Ascending aorta (tissue), 2 donors: ENCODE measurements at places on chromosomes 7 and 10.

DNA sequence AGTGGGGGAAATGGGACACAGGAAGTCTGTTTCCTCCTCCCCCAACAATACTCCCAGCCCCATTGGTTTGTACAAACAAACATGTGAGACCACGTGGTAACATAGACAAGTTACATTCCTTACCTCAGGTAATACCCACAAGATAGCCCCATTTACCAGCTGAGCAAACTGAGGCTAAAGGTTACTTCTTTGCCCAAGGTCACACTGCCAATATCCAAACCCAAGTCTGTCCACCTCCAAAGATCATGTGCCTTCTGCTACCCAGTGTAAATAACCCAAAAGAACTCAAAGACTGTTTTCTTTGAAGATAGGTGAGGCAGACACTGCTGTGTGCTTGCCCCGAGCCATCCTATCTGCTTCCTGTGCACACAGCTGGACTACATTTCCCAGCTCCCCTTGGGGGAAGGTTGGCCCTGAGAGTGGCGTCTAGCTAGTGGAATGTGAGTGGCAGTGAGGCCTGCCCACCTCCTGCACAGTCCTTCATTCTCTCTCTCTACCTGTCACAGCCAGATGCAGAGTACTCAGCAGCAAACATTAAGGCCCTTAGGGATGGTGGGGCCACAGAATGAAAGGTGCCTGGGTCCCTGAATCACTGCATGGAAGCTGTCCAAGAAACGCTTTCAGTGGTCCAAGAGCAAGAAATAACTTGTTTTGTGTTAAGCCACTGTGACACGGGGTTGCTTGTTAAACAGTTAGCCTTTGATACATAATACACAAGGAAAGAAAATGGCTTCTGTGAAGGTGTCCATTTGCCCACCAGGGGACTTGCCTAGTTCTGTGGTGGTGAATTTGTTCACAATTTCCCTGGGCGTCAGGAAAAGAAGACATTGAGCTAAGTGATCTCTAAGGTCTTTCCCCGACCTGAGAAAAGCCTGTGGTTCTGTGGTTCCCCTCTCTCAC lies 257.7 kb upstream of the NFE2L3 start:
- no peak for DNase-seq

DNA sequence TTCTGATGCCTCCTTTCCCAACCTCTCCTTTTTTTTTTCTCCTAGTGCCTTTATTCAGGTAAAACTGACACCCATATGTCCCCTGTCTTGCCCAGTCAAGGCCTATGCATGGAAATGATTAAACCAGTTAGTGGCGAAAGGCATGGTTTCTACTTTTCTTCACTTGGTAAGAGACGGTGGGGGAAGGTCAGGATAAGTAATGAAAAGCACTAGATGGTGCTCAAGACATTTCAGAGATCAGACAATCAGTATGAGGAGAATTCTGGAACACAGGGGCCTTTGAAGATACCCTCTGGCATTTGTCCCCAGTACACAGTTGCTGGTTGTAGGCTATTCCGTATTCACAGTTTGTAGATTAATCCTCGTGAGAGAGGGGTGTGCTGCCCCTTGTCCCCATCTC lies 121.2 kb downstream of the RTKN2 start:
- DNase-seq, result no peak

DNA sequence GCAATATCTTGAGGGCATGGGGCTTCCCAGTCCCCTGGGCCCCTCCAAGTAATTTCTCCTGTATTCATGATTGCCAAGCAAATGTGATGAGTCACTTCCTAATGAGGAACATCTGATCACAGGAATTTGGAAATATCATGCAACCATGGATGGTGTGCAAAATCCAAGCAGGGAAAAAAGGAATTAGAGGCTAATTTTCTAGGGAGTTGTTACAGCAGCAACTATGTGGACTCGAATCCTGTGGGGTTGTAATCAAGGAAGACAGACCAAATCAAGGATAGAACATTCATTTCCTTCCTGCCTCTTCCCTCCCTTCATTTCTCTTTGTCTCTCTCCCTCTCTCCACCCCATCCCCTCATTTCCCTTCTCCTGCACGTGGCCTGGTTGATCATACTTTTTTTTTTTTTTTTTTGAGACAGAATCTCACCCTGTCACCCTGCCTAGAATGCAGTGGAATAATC lies 23.9 kb upstream of the AGFG2 start:
- no peak for DNase-seq

- no peak for DNase-seq
Measured at GRCh38 chr10:117351558-117351957, 23.7 kb downstream of the PDZD8 start.

- DNase-seq, result no peak
Measured at GRCh38 chr10:21015851-21016250, 118.7 kb upstream of the NEBL start.

- no peak for DNase-seq
Measured at GRCh38 chr10:78432583-78432982, 398.9 kb downstream of the RPS24 start.

DNA sequence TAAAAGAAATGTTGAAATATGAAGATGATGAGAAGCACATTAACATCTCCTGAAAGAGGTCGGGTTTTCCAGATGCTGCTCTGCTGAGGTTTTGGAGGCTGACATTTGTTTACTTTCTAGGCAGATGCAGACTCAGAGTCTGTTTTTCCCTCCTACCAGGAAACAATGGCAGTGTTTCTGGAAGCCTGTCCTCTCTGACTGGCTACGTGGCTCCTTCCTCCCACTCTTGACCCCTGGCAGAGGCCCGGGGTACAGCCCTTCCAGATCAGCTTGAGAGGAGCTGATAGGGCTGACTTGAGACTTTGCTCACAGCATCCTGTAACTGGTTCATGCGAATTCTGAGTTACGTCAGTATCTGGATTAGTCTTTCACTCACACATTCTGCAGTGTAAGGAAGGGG lies 41.1 kb upstream of the IL15RA start:
- DNase-seq, result no peak

DNA sequence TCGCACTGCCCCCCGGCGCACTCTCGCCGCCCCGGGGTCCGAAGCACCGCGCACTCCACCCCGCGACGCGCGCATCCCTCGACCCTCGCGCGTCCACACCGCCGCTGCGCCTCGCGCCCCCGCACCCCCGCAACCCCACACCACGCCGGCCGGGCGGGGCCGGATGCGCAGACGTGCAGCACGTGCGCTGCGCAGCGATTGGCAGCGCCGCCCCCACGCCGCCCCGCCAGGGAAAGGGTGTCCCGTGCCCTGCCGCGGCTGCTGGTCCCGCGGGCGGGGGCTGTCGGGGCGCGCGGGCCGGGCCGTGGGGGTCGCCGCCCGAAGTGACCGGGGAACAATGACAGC lies 53.7 kb upstream of the KDM7A start:
- no peak for DNase-seq

- no peak for DNase-seq
Measured at GRCh38 chr7:103989200-103989784, at the start of gene RELN. Gene RELN (minus strand): TSS chr7:103989658. CDS start chr7:103989356, 302 bp downstream.

- no peak for DNase-seq
Measured at GRCh38 chr10:21518641-21519396, 6.7 kb downstream of the SKIDA1 start.

DNA sequence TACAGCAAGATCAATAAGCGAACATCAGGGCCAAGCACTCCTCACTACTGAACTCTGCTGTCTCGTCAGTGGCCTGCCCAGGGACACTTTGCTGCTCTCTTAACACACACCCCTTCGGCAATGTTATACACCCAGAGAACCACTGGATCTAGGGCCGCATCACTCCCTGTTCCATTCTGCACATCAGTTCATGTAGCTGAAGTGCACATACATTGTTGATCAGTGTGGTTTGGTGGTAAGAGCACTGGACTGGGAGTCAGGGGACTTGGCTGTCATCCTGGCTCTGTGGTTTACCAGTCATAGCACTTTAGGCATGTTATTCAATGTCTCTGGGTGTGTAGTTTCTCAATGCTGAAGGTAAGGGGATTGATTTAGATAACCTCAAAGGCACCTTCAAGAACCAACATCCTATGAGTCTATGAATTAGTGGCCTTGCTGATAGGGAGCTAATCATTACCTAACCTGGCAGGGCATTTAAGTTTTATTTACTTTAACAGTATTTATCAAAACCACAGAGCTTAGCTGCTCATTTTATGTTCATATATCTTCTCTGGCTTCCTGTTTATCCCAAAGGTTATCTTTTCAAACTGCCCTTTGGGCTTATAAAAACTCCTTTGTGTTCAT lies 24.8 kb downstream of the DUSP5 start:
- no peak for DNase-seq

GRCh38 chr7:150947761-150948651 lies 30.1 kb downstream of the KCNH2 start:
- DNase-seq, result peak; percentile 53

DNA sequence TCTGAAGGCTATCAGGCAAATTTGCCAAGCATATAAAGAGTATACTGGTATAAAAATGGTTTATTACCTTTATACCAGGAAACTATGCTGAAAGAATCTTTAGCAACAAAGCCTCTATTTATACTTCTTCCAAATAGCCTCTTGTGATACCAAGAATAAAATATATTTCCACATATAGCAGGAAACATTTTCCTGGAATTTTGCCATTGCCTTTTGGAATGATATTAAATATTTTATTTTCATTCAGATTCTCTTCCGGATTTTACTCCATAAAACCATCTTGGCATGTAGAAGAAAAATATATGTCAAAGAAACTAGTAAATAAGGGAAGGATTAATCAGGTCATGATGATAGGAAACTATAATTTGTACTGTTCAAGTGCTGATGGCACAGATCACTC lies 17.7 kb downstream of the SOSTDC1 start:
- no peak for DNase-seq

- no peak for DNase-seq
Measured at GRCh38 chr10:91144961-91145360, 75.5 kb upstream of the PCGF5 start.

- DNase-seq, result no peak
Measured at GRCh38 chr10:6755781-6756460, 175.8 kb upstream of the PRKCQ start.

DNA sequence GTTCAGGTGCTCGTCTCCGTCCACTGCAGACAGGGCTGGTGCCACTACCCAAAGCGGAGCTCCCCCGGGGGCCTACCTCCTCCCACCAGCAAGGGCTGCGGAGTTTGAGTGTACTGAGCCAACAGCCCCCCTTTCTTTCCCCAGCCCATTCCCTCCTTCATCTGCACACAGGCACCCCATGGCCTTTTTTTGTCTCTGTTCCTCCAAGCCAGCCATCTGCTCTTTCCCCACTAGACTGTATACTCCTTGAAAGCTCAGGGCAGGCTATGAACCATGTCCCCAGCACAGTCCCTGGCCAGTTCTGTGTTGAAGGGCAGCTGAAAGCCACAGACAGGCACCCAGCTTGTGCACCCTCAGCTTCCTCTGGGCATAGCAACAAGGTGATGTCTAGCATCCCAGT lies 99.4 kb downstream of the ZMIZ1 start:
- DNase-seq, result no peak

DNA sequence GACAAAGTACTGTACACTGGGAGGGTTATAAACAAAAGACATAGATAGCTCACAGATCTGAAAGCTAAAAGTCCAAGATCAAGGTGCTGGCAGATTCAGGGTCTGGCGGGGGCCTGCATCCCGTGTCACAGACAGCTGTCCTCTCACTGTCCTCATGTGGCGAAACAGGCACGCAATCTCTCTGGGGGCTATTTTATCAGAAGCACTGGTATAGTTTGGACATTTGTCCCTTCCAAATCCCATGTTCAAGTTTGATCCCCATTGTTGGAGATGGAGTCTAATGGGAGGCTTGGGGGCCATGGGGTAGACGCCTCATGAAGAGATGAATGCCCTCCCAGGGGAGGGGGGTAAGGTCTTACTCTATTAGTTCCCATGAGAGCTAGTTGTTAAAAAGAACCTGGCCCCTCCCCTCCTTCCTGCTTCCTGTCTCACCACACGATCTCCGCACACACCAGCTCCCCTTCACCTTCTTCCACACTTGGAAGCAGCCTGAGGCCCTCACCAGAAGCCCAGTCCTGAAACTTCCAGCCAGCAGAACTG lies 72.5 kb upstream of the UCN3 start:
- DNase-seq, result no peak

GRCh38 chr10:120336911-120337540 lies 120.0 kb upstream of the PLPP4 start:
- DNase-seq, result no peak

GRCh38 chr10:29377333-29377961 lies 88.6 kb downstream of the LYZL1 start:
- peak; percentile 35 for DNase-seq

GRCh38 chr10:71268758-71269157 lies 50.3 kb upstream of the SLC29A3 start:
- peak; percentile 71 for DNase-seq

DNA sequence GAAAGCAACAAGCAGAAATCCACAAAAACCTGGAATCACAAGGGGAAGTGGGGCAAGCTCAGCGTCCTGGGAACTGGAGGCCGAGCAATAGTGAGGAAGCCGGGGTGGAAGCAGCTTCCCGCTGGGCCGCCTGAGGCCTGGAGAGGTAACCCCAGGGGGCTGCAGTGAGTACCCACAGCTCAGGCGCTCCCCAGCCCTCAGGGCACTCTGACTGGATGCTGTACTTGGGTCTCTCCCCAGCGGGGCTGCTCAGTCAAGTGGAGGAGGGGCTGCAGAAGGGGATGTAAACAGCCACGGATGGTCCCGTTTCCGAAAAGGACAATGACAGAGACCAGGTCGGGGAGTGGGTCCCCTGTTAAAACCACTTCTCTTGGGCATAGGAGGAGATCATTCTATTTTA lies 50.3 kb downstream of the SLIT1 start:
- DNase-seq, result no peak

- peak; percentile 76 for DNase-seq
Measured at GRCh38 chr10:3192856-3193635, 20.5 kb upstream of the PITRM1 start.

- DNase-seq, result no peak
Measured at GRCh38 chr10:103541616-103542015, 48.1 kb downstream of the NEURL1 start.

DNA sequence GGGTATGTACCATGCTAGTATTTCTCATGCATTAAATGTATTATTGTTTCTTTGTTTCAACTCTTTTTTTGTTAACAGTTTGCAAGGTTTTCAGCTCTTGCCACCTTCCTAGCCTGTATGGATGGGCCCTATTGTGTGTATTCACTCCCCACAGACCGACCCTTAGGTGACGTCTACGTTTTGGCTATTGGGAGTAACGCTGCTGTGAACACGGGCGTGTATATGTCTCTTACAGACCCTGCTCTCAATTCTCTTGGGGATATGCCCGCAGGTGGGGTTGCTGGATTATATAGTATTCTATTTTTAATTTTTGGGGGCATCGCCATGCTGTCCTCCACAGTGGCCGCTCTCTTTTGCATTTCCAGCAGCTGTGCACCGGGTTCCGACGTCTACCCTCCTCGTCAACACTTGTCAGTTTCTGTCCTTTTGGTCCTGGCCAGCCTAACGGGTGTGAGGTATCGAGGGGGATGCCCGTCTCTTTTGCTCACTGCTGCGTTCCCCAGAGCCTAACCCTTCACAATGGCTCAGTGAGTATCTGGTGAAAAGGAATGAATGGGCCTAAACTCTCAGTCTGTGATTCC lies 64.1 kb upstream of the GNA12 start:
- DNase-seq, result no peak

GRCh38 chr10:99676426-99676825 lies 17.1 kb downstream of the ENTPD7 start:
- DNase-seq, result no peak

GRCh38 chr7:96910486-96910885 lies 94.9 kb upstream of the DLX6 start:
- no peak for DNase-seq
